ENCODE measurements at places on chromosomes 12 and 14. TPM values are rescaled to one million over a fixed set of nuclear protein-coding genes. Genes with fewer than 3 reads are reported as not detected.

The HIGD1C gene
- total RNA-seq, result not detected

DNA sequence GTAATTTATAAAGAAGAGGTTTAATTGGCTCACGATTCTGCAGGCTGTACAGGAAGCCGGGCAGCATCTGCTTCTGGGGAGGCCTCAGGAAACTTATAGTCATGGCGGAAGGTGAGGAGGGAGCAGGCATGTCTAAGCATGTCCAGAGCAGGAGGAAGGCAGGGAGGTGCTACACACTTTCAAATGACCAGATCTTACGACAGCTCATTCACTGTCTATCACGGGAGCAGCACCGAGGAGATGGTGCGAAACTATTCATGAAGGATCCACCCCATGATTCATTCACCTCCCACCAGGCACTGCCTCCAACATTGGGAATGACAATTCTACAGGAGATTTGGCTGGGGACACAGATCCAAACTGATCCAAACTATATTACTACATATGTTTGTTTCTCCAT, 10.0 kb downstream of the SFSWAP start:
- no peak for DNase-seq

- no peak for DNase-seq
Measured at GRCh38 chr12:30976206-30976605, 49.7 kb downstream of the TSPAN11 start.

The NELL2 gene
- 0.82 TPM for total RNA-seq

- no peak for DNase-seq
Measured at GRCh38 chr12:64452559-64453329, 824 bp downstream of the TBK1 start.

The GPR84 gene
- total RNA-seq, result 0.29 TPM

DNA sequence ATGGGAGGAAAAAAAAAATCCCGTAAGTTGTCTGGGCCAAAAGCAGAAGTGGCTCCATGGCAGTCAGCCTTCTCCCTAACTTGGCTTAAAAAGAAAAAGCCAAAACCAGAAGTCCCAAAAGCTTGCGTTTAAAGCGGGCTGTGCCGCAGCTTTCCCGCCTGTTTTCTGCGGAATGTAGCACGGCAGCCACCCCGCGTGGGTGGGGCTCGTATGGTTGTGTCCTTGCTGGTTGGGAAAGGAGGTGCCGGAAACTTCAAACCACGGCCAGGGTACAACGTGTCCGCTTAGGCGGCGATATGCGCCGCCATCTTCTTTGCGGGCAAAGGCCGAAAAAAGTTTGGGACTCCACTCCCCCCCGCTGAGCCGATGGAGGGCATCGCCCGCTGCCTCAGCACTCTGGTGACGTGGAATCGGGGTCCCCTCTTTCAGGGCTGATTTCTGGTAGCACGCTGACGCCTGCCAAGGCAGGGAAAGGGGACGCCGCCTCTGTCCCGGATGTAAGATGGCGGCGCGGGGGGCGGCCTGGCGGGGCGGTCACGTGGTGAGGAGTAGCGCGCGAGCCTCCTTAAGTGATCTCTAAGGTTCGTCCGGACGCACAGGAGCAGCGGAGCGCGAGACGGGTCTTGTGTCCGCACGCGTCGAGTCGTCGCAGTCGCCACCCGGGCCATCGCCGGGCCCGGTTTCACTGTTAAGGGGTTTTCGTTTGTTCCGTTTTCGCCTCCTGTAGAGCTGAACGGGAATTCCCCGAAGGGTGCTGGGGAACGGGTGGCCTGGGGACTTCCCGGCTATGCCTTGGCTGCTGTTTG, 135.8 kb downstream of the MON2 start:
- peak; percentile 95 for DNase-seq

The MMP17 gene
- 2.4 TPM for total RNA-seq

- no peak for DNase-seq
Measured at GRCh38 chr12:89469361-89469760, 55.2 kb downstream of the GALNT4 start.

DNA sequence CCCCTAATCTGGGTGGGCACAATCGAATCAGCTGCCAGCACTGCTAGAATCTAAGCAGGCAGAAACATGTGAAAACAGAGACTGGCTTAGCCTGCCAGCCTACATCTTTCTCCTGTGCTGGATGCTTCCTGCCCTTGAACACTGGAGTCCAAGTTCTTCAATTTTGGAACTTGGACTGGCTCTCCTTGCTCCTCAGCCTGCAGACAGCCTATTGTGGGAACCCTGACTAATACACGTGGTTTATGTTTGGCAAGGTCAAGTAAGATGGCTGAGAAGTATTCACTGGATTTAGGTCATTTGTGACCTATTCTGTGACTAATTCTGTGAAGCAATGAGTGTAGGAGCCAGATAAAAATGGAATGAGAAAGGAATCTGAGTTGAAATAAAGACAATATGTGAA, 11.0 kb downstream of the GPR135 start:
- no peak for DNase-seq

GRCh38 chr12:48854488-48854887, 2.5 kb upstream of the DDX23 start:
- DNase-seq, result no peak

The KERA gene
- not detected for total RNA-seq

- no peak for DNase-seq
Measured at GRCh38 chr14:32590157-32590556, 261.1 kb downstream of the AKAP6 start.

The EPYC gene
- total RNA-seq, result not detected

Measured in left cardiac atrium (tissue), 4 donors.